ENCODE measurements at places on chromosomes 16 and 17.

- DNase-seq: no peak
These were observed 6.8 kb upstream of the ITGAD start for GRCh38 chr16:31386157-31386984.

DNA sequence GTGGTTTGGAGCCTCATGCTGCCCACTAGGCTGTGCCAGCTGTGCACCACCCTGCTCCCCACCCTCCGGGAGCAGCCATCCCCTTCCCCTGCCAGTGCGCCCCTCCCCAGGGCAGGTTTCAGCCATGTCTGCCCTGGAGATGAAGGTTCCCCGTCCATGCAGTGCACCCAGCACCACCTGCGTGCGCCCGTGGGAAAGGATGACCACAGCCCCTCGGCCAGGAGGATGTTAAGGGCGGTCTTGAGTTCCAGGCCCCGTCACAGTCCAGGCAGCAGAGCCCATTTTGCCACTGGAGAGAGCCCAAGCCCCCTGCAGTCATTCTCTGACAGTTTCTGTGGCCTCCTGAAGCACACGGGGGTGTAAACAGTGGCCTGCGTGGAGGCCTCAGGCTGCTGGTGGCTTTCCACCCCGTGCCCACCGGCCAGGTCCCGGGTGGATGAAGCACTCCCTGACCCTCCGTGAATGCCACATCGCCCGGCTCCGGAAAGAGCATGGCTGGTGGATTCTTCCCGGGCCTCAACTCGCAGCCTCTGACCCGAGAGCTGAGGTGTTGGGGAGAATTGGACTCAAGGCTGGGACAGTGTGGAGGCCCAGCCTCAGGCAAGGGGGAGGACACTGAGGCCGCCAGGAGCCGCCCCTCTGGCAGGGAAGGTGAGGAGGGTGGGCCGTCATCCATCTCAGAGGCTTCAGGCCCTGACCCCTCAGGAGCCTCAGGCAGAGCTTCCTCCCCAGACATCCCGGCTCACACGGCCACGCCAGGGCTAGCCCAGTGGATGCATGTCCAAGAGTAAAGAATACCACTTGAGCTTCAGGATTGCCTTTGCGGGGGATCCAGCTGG, 69.7 kb upstream of the CHMP6 start:
- no peak for DNase-seq

DNA sequence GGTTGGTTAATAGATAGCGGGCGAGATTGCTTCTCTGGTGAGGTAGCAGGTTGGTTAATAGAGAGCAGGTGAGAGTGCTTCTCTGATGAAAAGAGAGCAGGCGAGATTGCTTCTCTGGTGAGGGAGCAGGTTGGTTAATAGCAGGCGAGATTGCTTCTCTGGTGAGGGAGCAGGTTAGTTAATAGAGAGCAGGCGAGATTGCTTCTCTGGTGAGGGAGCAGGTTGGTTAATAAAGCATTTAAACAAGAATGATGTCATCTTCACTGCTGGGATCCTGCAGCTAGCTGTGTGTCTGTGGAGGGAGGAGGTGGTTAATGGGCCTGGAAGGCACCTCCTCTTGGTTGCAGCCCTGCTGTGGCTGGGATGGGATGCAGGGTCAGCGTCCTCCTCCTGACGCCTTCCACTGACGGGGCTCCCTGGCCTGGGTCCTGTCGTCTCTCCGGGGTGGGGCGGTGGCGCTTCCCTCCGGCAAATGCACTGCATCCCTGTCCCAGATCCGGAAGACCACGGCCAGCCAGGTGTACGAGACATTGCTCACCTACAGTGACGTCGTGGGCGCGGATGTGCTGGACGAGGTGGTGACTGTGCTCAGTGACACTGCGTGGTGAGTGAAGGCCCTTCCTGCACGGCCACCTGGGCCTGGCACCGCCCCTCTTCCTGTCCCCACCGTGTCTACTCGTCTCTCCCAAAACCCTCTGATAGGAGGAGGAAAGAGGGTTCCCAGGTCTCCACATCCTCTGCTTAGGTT, 99.2 kb upstream of the ZNF750 start:
- no peak for DNase-seq

DNA sequence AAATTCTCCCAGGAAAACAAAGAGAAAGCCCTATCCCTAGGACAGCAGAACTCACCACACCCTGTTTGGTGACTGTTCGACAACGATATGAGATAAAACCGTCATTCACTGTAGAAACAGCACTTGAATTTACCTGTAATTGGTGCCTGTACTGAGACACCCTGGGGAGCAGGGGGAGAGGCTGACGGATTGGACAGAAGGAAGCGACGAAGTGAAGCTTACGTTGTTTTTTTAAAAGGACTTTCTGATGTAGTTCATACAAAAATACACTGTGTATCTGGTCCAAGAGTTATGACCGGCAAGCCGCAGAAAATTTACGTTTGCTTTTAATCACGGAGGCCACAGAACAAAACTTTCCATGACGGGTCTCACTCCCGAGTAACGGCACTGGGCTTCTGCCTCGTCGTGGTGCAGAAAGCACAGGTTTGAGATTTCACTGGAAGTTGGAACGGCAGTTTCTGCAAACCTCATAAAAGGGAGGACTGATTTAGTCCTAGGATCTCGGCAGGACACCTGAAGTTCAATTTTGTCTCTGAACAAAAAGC, 9.7 kb downstream of the NXN start:
- DNase-seq: no peak

- DNase-seq: peak; percentile 59
These were observed 20.9 kb upstream of the KRT19 start for GRCh38 chr17:41548844-41549595.

DNA sequence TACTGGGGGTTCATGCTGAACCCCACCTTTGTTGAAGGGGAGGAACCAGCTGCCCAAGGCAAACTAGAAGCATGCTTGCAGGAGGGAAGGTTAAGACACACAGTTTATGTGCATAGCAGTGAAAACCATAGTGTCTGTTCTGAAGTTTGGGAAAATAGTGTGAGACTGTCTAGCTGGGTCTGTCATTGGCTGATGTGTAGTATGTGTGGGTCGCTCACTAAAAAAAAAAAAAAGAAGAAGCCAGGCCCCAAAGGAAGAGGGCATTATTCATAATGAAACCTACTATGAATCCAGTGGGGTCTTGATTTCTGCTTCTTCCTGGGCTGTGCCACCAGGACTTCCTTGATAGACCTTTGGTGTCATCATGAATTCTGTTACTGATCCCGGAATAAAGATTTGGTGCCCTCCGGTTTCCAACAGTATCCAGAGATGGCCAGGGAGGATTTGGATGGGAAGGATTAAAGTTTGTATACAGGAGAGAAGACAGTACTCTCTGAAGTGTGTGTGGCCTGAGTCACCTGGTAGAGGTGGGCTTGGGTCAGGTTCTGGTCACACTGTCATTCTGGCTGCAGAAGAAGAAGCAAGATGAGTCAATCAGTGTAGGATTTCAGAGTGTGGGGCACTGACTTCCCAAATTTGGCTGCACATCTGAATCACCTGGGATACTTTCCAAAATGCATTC, 220.3 kb downstream of the PRKCA start:
- no peak for DNase-seq

- DNase-seq: no peak
These were observed 198.5 kb downstream of the NTN1 start for GRCh38 chr17:9219631-9220397.
